RPMI7951 (cell line): ENCODE measurements at places on chromosomes 3 and 15. TPM values are rescaled to one million over a fixed set of nuclear protein-coding genes. Genes with fewer than 3 reads are reported as not detected.

Gene CAMK1
- 40.4 and 46.9 TPM in 2 replicates for total RNA-seq

Gene AGBL1
- total RNA-seq, result not detected in 2 replicates

DNA sequence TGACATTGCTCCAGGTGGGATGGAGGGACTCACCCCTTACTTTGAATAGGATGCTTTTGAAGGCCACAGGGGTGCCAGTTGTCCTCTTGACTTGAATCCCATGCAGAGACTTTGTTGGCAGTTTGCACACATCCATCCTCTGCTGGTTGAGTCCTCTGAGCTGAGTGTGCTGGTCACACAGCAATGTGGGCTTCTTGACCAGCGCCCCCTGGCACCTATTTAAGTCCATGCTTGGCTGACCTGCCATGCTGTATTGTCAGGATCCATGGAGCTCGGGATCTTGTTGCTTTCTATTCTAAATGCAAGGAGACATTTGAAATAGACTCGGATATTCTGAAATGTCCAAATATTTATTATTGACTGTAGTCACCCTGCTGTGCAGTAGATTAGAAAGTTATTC, 19.8 kb downstream of the RAB7A start:
- DNase-seq, result peak; percentile 7

DNA sequence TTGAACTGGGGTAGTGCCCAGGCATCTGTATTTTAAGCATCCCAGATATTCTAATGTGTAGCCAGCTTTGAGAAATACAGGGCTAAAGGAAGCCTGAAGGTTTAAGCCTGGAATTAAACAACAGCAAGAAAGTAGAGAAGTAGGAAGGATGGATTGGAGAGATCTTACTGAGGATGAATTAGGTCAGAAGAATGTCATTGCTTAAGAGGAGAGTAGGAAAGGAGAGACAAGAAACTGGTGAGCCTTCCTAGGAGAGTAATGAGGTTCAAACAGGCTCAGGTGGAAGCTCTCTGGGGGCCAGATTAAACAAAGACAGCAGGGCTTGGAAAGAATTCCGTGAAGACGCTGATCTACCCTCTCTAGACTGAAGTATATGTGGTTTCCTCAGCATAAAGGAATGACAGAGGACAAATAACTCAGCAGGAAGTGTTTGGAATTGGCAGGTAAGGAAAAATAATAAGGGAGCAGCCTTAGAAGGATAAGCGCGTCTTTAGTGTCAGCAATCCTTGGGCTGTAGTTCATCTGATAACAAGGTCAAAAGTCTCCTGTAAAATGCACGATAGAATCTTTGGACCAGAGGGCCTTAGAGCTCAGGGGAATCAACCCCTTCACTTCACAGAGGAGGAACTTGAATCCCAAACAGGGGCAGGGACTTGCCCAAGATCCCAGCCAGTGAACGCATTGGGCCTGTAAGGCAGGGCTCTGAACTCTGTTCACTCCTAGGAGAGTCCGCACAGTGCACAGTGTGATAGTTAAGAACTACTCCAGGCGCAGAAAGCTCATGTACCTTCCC, 90.9 kb downstream of the TP63 start:
- DNase-seq, result no peak

- no peak for DNase-seq
These were observed 1055.7 kb downstream of the NAALADL2 start for GRCh38 chr3:175914785-175915184.

Gene APH1B
- total RNA-seq, result 24.5 and 25.4 TPM in 2 replicates

Gene KCNH8
- not detected in 2 replicates for total RNA-seq

Gene MUC20
- not detected in 2 replicates for total RNA-seq

DNA sequence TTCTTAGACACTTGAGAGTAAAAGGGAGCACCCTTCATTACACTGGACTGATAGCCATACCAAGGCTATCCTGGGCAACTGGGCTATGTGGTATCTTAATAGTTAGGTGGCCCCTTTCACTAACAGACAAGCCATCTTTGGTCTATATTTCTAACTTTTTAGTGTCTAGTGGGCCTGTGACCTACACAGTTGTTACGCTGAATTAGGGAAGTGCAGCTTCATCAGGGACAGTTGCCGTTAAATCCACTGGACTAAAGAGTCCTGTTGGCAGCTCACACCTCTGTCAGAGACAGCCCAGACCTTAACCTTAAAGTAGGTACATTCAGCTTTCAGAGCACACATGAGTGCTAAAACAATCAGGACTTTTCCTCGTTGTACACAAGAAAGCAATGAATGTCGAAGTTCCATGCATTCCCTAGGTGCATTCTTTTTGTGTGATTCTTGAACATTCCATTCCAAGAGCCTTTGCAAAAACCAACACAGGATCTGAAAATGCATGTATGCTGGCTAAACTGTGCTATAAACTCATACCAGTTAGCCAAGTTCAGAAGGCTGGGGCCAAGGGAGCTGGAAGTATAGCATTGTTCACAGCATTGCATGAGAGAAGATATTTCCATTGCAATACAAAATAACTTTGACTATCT, 230.2 kb upstream of the EIF1B start:
- DNase-seq, result no peak

Gene FAN1
- 4.8 and 5.0 TPM in 2 replicates for total RNA-seq

GRCh38 chr3:31529421-31529820, 3.3 kb upstream of the STT3B start:
- no peak for DNase-seq

GRCh38 chr3:107987036-107987939, 103.5 kb downstream of the CD47 start:
- DNase-seq, result peak; percentile 96

Gene FBXO40
- total RNA-seq, result under 0.01 TPM in 2 replicates

Gene BTLA
- total RNA-seq, result 0.10 TPM in 1 of 2 replicates, not detected in the other

Gene RLBP1
- total RNA-seq, result not detected in 2 replicates

Gene SYNPR
- total RNA-seq, result not detected in 2 replicates

Gene NR1I2
- total RNA-seq, result 0.12 TPM in 1 of 2 replicates, not detected in the other

GRCh38 chr3:134938029-134938525, 143.0 kb downstream of the EPHB1 start:
- no peak for DNase-seq

Gene ZNF660
- total RNA-seq, result 1.1 and 1.2 TPM in 2 replicates

DNA sequence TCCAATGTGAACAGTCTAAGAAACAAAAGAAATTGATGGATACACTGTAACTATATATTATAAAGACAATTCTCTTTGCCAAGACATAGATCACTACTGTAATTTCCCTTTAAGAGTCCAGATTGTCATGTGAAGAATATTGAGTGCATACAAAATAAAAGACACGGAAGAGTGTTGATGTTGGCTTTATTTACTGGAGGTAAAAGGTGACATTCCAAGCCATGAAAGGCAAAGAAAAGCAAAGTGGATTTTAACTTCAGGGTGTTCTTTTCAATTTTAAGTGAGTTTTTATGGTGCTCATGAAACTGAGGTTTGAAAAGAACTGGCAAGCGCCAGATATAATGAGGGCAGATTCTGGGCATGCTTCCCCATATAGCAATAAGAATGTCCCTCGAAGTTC, 529.3 kb downstream of the MECOM start:
- no peak for DNase-seq

GRCh38 chr3:169769287-169770181, at the start of gene ACTRT3:
TSS of gene ACTRT3 (minus strand) at chr3:169769561. CDS start at chr3:169769520, 41 bp downstream.
- peak; percentile 62 for DNase-seq

Gene UBA7
- 22.3 and 27.2 TPM in 2 replicates for total RNA-seq

Gene CYP19A1
- total RNA-seq, result 0.48 and 0.59 TPM in 2 replicates

DNA sequence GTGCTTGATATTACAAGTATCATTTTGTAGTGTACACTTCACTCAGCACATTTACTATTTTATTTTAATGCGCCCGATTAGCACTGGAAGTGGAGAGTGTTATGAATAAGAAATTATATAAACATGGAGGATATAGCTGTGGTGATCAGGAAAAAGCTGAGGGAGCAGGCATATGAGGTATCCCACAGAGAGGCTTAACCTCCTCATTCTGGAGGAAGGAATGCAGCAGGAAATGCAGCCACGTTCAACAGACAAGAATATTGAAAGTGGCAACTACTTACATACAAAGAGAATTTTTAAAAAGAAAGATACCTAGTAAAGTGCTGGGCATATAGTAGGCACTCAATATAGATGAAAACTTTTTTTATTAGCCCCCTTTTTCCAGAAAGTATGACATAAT, 166.0 kb upstream of the SATB1 start:
- DNase-seq, result no peak

- DNase-seq, result no peak
These were observed 25.2 kb downstream of the ARPP21 start for GRCh38 chr3:35664460-35664919.

Gene PRRT3
- total RNA-seq, result 0.98 and 1.2 TPM in 2 replicates

GRCh38 chr3:62955126-62955525, 79.9 kb upstream of the CADPS start:
- no peak for DNase-seq

GRCh38 chr15:77921664-77922063, 155.8 kb downstream of the TBC1D2B start:
- DNase-seq, result no peak

GRCh38 chr3:41198526-41198925, 779 bp upstream of the CTNNB1 start:
- DNase-seq, result peak; percentile 48

DNA sequence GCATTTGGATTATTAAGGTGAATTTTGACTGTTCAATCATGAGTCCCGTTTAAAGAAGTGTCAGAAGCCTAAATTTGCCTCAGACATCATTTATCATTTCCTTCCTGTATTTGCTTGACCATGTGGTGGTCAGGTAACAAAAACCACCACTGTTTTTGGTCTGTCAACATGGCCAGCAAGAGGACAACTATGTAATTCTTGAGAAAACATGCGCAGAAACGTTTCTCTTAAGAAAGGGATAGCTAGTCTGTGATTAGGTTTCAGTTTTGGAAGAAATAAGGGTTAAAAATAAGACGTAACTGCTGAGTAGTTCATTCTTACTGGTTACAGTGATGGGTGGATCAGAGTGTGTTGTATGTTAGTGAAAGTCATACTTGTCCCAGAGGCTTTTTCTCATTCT, 204.5 kb downstream of the AKAP13 start:
- DNase-seq, result no peak

DNA sequence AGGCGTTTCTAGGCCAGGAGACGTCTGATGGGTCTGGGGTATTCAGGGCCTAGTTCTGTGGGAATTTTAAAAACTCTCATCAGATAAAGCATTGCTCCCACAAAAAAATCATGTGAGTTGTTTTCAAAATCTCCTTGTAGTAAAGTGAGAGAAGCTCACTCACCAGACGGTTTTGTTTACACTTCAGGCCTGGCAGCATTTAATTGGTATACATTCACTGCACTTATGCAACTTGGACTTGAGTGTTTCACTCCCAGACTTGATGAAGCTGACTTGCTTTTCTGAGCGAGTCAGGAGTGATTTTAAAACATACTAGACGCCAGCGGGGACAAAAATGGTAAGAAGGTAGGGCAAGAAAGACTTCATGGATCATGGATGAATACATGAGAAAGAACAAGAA, 75.2 kb downstream of the SLCO3A1 start:
- DNase-seq, result no peak

- no peak for DNase-seq
These were observed 47.0 kb downstream of the EXD1 start for GRCh38 chr15:41183581-41183980.

Gene GRK7
- 0.10 TPM in 1 of 2 replicates, not detected in the other for total RNA-seq

- DNase-seq, result peak; percentile 41
These were observed 386.5 kb upstream of the CFAP20DC start for GRCh38 chr3:59436164-59436958.

DNA sequence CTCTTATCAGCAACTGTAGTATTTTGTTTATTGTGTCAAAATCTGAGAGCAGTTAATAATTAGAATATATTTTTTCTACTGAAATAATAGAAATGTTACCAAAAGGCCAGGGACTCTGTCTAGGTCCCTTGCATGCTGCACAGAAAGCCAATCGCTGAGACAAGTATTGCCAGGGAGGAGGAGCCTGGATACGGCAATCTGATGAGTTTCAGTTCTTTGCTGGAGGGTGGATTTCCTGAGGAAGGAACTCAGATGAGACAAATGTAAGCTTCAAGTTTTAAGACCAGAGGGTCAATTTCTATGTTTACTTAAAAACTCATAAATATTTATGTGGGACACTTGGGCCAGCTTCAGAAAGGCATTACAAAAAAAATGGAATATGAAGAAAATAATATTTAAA, 252.2 kb downstream of the GABRG3 start:
- no peak for DNase-seq

Gene HESX1
- 1.9 and 2.5 TPM in 2 replicates for total RNA-seq

GRCh38 chr15:101578443-101578894, 73.7 kb downstream of the TM2D3 start:
- peak; percentile 35 for DNase-seq

Gene MASP1
- not detected in 2 replicates for total RNA-seq

DNA sequence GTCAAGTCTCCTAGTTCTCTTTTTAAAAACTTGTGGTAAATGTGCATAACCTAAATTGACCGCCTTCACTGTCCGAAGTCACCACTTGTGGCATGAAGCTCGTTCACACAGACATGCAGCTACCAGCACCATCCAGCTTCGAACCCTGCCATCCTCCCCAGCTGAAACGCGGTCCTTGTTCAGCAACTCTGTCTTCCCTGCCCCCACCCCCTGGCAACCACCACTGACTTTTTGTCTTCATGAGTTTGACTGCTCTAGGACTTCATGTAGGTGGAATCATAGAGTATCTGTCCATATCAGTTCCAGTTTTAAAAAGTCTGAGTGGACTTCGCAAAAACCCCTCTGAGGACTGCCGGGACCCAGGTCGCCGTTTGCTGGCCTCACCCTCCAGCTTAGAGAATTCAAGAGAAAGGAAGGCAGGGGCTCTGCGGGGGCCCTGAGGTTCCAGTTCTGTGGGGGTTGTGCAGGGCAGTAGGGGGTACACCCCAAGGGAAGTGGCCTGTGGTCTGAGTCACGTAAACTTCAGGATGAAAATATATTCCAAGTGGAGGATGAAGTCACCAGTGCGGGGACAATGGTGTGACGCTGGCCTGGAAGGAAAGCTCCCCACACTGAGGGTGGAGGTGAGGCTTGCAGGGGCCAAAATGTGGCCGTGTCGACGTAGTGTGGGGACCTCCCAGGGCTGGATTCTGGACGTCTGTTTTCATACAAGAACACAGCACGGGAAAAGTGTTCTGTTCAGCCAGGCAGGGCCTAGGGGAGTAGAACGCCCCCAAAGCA, 67.6 kb downstream of the ABTB1 start:
- DNase-seq, result no peak

DNA sequence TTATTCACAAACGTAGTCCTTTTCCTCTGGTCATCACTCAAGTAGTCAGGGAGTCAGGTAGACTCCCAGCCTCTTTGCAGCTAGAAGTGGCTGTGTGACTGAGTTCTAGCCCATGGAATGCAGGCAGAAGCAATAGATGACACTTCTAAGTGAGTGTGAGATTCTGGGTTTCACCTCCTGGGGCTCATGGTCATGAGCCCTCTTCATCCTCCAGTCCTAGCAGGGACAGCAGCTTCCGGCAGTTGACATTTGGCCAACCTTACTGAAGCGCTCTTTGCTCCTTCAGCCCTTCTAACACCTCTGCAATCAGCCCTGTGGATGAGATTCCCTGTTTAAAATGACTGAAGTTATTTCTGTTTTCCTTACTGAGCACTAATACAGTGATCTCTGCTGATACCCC, 21.8 kb downstream of the SLC12A8 start:
- DNase-seq, result no peak

Gene ANKRD34C
- not detected in 2 replicates for total RNA-seq

DNA sequence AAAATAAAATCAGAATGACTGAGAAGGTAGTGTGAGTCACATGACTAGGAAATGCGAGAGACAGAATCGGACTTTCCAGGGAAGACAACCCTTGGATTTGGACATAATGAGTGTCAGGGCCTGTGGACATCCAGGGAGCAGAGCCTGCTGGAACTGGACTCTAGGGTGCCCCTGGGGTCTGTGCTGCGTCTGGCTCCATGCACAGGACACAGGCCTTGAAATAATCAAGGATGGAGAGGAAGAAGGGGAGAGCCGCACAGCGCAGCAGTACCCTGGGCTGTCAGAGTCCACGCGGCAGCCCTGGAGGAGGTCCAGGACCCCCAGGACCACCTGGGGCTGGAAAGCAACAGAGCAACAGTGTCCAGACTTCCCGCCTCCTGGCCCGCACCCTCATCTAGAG, 173.7 kb downstream of the PDE8A start:
- no peak for DNase-seq
